ENCODE measurements at places on chromosomes 4 and X.

DNA sequence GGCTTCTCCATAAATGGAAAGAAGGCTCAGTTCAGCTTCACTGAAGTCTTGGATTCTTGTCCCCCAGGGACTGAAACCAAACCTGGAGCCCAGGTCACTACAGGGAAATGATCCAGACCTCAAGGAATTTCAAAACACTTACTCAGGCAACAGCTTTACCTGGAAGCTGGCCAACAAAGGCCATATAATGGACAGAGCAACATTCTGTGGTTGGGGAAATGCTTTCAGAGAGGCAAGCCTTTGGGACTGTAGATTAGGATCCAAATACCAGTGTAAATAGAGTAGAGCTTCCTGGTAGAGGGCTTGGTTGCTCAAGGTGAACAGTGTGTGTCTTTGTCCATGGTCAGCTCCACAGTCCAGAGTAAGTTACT, 57.0 kb upstream of the PROM1 start:
- no peak for DNase-seq

DNA sequence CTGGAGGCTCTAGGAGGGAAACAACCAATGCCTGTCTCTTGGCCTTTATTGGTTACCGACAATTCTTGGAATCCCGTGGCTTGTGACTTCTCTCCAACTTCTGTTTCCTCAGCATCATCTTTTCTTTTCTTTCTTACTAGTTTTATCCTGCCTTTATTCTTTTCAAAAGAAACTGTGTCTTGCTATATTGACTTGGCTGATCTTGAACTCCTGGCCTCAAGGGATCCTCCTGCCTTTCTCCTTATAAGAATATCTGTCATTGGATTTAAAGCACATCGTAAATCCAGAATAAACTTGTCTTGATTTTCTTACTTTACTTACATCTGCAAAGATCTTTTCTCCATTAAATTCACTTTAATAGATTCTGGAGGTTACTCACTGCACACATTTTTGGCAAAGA, 49.9 kb upstream of the UGT2B10 start:
- DNase-seq = no peak

GRCh38 chrX:48487362-48487798, 11.4 kb downstream of the FTSJ1 start:
- DNase-seq = no peak

GRCh38 chr4:7780751-7781348, 158.8 kb downstream of the AFAP1 start:
- no peak for DNase-seq

GRCh38 chr4:165190591-165191347, 16.6 kb upstream of the KLHL2 start:
- no peak for DNase-seq

GRCh38 chr4:95439071-95439470, 109.7 kb downstream of the UNC5C start:
- no peak for DNase-seq

- DNase-seq = no peak
Measured at GRCh38 chr4:113474017-113474416, 287.5 kb downstream of the CAMK2D start.

DNA sequence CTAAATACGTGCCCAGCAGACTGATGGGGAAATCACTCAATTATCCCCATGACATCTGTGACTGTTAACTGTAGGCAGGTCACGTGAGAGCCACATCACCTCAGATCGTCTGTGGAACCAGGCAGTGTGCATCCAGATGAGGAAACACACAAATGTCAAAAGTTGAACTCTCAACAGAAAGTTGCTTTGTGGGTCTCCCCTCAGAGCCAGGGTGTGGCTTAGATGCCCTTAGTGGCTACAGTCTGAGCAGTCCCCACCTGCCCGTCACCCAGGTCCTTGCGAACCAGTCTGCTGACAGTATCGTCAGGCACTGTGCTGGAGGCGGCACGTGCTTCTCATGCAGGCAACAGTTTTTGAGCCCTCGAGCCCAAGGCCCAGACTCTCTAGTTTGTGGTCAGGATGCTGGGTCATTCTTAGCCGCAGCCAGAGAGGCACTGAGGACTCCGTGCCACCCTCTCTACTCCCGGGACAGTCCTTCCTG, 10.8 kb downstream of the TMEM187 start:
- DNase-seq = no peak

- DNase-seq = no peak
Measured at GRCh38 chr4:88614058-88614457, 21.8 kb downstream of the HERC3 start.

- DNase-seq = no peak
Measured at GRCh38 chr4:30945586-30945985, 225.4 kb downstream of the PCDH7 start.

- no peak for DNase-seq
Measured at GRCh38 chr4:6988016-6988715, 55.0 kb upstream of the TADA2B start.

GRCh38 chr4:87193958-87194675, 26.3 kb downstream of the KLHL8 start:
- no peak for DNase-seq

GRCh38 chrX:65668377-65669310, 1.2 kb downstream of the MSN start:
- DNase-seq = no peak

- no peak for DNase-seq
Measured at GRCh38 chr4:147704846-147705245, 20.9 kb upstream of the PRMT9 start.

DNA sequence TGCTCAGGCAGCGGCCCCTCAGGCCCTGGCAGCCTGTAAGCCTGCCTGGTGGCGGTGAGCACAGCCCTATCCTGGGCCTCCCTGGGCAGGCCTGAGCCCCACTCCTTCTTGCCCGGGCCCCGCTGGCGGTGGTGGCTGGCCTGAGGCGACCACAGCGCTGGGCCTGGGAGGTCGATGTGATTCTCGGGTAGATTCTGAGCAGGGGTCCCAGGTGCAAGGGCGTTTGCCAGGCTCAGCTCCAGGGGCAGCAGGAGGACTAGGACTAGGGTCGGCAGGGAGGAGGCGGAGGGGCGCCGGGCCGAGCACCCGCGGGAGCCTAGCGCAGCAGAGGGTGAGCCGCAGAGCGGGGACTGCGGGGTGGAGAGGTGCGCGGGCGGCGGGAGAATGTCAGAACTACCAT, 17.0 kb downstream of the FAM9A start:
- DNase-seq = no peak

DNA sequence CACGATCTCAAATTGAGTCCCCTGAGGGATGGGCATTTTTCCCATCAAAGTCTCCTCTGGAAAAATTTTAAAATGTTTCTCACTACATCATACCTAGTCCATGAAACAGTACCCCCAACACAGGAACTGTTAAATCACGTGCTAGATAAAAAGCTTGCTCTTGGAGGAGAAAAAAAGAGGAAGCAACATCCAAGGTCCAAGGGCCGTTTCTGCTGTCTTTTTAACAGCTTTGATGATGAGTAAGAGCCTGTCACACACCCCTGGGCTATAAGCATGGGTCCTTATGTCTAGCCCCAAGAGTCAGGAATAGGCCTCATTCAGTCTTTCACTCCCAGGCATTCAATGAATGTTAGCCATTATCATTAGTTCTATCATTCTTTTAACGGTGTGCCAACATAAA, 128.9 kb downstream of the SH3KBP1 start:
- no peak for DNase-seq

GRCh38 chr4:1060621-1061020, 49.2 kb downstream of the FGFRL1 start:
- DNase-seq = no peak

DNA sequence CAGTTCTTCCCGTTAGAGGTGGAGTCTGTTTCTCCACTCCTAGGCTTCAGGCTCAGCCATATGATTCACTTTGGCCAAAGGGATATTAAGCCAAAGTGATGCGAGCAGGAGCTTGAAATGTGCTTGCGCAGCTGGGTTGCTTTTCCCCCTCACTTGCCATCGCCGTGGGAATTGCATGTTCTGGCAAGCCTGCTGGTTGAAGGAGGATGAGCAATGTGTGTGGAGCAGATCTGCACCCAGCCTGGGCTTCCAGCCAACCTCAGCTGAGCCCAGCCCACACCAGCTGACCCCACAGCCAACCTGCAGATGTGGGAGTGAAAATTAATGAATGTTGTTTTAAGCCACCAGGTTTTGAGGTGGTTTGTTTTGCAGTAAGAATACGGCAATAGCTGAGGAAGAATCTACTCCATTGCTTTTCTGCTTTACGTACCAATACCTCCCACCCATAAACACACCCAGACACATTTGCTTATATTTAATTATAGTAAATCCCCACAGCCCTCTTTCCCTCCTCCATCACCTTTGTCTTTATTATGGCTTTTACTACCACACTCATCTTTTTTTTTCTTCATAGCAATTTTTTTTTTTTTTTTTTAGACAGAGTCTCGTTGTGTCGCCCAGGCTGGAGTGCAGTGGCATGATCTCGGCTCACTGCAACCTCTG, 132.8 kb upstream of the FUNDC1 start:
- peak; percentile 44 for DNase-seq

GRCh38 chr4:57119054-57119651, 9.0 kb upstream of the IGFBP7 start:
- peak; percentile 82 for DNase-seq

DNA sequence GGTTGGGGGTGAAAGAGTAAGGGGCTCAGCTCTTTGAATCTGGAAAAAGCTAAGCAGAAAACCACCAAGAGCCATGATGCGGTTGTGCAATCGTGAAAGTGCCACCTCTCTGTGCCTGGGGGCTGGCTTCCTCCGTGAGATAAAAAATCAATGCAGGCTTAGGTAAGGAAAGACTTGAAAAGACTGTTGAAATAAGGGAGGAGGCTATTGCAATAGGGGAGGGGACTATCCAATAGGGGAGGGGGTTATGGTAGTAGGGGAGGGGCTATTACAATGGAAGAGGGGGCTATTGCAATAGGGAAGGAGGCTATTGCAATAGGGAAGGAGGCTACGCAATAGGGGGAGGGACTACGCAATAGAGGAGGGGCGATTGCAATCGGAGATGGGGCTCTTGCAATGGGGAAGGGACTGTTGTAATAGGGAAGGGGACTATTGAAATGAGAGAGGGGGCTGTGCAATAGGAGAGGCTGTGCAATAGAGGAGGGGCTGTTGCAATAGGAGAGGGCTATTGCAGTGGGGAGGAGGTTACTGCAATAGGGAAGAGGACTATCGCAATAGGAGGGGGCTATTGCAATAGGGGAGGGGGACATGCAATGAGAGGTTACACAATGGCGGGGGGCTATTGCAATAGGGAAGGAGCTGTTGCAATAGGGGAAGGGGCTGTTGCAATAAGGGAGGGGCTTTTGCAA, 162.3 kb upstream of the PSAPL1 start:
- DNase-seq = no peak

DNA sequence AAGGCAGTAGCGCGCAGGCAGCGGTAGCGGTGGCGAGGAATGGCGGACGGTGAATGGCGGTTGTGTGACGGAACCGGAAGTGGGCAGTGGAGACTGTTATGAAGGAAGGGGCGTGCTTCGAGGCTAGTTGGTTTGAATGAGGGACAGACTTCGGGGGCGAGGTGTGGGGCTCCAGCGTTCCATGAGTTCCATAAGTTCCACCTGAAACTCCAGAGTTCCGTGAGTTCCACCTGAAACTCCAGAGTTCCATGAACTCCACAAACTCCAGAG, 70.2 kb downstream of the FAM47C start:
- no peak for DNase-seq

GRCh38 chr4:186627226-186627865, 72.0 kb upstream of the MTNR1A start:
- DNase-seq = no peak

- DNase-seq = no peak
Measured at GRCh38 chrX:47166126-47166525, 21.1 kb downstream of the RBM10 start.

- DNase-seq = no peak
Measured at GRCh38 chr4:156321203-156321602, 367.5 kb upstream of the CTSO start.

- DNase-seq = no peak
Measured at GRCh38 chr4:2354118-2354517, 64.3 kb downstream of the ZFYVE28 start.

- no peak for DNase-seq
Measured at GRCh38 chr4:38011511-38012162, 51.4 kb downstream of the PTTG2 start.

DNA sequence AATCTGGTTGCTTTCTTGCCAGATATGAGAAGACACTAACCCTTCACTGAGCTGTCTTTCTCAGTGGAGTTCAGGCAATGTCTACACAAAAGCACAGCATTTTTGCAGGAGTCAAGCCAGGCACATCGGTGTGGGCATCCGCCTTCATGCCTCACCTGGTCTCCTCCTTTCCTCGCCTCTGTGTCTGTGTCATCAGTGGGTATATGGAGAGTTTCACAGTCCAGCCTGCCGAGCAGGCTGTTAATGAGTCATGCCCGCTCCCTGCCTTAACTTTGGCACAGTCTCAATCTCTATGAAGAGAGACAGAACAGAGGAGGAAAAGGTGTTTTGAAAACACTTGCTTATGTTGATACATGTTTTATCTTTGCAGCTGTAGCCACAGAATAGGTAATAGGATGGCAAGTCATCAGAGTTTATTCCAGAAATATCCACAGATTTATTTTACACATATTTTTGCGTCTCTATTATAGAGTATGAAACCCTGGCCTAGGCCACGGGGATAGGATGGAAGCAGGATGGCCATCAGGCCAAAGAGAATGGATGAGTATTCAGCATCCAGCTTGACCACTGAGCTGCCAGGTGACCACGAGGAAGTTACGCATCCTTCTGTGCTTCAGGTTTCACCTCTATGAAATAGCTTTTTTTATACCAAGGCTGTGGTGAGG, 32.8 kb upstream of the MAML3 start:
- DNase-seq = peak; percentile 75

- no peak for DNase-seq
Measured at GRCh38 chr4:2608291-2608690, 71.8 kb downstream of the FAM193A start.

GRCh38 chrX:45719751-45720501, 519.2 kb upstream of the DIPK2B start:
- DNase-seq = peak; percentile 37

GRCh38 chr4:75940692-75941253, at the start of gene NAAA:
Gene NAAA (minus strand): TSS chr4:75941013. CDS start chr4:75940949, 64 bp downstream.
- DNase-seq = peak; percentile 83

DNA sequence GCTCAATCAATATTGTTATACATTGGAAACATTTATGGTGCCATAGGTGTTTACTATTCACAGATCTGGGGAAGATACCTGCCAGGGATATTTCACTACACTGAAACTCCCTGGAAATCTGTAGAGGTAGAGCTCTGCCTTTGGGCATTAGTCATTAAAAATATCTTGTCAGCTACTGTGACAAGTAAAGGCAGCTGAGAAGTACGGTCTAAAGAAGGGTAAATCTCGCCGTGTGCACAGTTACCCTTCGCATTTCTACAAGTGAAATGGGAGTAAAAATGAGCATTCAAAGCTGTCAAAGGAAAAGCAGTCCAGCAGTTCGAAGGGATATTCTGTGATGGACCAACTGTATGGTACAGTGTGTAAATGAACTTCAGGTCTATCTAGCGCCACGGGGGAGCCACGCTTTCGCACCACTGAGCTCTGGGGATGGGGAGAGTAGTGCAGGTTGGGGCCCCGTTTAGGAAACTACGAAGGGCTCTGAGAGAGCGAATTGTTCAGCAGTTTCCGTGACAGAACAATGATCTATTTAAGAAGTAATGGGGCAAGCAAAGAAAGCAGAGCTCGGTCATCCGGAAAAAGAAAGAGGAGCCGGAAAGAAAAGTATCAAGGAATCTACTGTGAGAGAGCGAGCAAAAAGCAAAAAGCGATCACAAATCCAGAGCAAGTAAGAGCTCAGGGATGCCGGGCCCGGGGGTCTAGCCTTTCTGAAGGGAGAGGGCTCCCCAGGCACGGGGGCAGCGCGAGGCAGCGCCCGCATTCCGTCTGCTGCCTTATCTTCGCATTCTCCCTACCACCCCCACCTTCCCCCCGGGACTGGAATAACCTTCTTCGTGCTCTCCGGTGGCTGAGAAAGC, 646 bp downstream of the TIGD4 start:
- DNase-seq = no peak

Data from dermis microvascular lymphatic vessel endothelial cell (primary cell).